ENCODE measurements at places on chromosomes 13 and 19. TPM values are rescaled to one million over a fixed set of nuclear protein-coding genes. Genes with fewer than 3 reads are reported as not detected.

Gene ZNF583
- 1.6 TPM for total RNA-seq

Gene PSG11
- total RNA-seq, result not detected

Gene INAFM1
- 12.7 TPM for total RNA-seq

Gene UPF1
- 87.6 TPM for total RNA-seq

Gene KIR3DL1
- total RNA-seq, result 0.14 TPM

Gene RASIP1
- total RNA-seq, result 0.72 TPM

- H3K27ac ChIP-seq, result peak overlapping the region; percentile 63
- peaks cover 37% of the 10 kb centered on the region for H3K27me3 ChIP-seq
- H3K4me3 ChIP-seq, result peak overlapping the region; percentile 34
- peaks cover 28% of the 10 kb centered on the region for H3K4me1 ChIP-seq
These were observed 1.8 kb upstream of the ANGPTL4 start for GRCh38 chr19:8361921-8362793.

DNA sequence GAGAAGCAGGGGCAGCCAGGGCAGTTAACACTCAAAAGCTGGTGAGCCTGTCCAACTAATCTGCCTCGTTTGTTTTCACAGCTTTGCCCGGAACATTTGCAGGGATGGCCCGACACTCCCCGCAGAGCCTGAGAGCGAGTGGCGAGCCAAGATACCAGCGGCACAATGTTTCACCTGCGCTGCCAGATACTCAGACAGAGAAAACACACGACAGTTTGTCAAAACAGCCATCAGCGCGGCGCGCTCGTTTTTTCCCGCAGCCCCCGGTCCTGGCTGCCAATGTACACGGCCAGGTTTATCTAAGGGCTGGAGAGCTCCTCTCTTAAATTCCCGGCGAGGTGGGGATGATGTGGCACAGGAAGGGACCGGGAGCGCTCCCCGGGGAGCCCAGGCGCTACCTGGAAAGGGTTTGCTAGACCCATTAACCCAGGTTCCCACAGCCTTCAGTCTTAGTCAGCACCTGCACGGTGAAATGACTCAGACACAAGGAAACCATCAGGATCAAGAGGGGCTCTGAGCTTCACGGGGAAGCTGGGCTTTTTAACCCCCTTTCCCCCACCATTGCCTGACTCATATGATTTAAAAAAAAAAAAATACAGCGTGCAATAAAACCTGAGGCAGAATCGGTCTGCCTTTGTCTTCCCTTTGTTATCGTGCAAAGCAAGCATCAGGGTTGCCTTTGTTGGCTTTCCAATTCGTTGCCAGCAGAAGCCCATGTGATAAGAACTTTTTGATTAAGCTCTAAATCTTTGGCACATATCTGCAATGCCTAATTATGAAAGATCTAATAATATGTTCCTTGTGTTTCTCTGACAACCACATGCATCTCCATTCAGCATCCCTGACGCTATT lies 186.2 kb downstream of the EFNB2 start:
- H3K27me3 ChIP-seq, result peaks cover 27% of the 10 kb centered on the region
- H3K4me3 ChIP-seq, result no peak overlapping the region
- H3K36me3 ChIP-seq, result no peaks in the 10 kb centered on the region
- no peak for DNase-seq
- no peak overlapping the region for H3K27ac ChIP-seq

DNA sequence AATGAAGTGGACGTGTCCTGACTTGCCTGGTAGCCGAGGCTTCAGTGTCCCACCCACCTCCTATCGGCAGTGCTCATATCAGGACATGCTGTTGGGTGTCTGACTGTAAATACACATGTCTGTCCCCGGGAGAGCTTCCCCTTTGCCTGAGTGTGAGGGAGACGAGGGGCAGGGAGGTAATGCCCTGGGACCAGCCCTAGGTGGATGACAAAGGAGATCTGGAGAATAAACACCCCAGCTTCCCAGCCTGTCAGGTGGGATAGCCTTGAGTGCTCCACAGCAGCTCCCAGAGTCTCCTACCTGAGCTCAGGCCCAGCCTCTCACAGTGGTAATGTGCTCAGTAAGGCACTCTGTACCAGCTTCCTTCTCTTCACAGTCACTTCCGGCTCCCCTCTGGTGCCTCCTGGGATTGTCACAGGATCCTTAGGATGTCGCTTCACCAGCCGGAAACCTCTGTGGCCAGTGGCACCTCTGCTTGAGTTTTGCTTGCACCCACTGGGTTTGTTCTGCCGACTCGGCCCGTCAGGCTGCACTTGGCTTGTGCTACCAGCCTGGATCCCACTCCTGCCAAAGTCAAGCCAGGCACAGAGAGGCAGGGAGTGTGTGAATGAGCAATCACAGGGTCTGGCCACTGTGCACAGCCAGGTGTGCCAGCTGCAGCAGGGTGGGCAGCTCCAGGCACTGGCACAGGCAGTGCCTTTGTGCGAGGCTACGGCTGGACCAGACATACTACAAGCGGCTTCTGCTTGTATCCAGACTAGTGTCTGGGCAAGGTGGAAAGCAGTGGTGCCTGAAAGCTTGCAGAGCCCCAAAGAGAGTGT lies 54.4 kb upstream of the RGCC start:
- H3K36me3 ChIP-seq, result no peaks in the 10 kb centered on the region
- H3K27ac ChIP-seq, result no peak overlapping the region
- no peak overlapping the region for H3K4me3 ChIP-seq
- no peaks in the 10 kb centered on the region for H3K27me3 ChIP-seq
- no peak for DNase-seq

DNA sequence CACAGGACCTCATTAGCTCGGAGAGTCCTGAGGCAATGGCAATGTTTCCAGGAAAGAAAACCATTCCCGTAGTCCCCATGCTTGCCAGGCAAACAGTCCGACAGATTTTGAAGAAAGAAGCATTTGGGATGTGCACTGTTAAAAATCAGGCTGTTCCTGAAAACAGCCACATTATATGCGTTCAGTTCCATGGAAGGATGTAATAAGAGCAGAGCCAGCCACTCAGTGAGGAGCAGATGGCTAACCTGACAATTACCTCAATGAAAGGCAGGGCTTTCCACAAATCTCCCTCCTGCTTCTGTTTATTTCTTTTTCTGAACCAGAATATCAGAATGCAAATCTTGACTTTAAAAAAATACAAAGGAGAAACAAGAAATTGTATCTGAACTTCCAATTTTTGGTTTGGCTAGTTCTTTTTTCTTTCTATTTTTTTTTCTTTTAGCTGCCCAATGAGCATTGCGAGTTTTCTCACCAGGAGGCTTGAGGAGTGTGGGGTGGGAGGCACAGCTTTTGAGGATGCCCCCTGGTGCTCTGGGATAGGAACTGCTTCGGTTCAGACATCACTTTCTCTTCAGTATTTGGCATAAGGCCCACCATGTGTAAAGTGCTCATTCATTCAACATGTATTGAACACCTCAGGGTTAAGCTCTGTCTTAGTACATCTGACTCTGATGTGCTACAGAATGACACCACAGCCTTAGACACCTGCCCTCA lies 124.2 kb downstream of the TBC1D4 start:
- H3K4me1 ChIP-seq, result peaks cover 30% of the 10 kb centered on the region
- peaks cover 3% of the 10 kb centered on the region for H3K36me3 ChIP-seq
- no peak overlapping the region for H3K4me3 ChIP-seq
- DNase-seq, result peak; percentile 69
- H3K27me3 ChIP-seq, result no peaks in the 10 kb centered on the region
- H3K27ac ChIP-seq, result no peak overlapping the region

DNA sequence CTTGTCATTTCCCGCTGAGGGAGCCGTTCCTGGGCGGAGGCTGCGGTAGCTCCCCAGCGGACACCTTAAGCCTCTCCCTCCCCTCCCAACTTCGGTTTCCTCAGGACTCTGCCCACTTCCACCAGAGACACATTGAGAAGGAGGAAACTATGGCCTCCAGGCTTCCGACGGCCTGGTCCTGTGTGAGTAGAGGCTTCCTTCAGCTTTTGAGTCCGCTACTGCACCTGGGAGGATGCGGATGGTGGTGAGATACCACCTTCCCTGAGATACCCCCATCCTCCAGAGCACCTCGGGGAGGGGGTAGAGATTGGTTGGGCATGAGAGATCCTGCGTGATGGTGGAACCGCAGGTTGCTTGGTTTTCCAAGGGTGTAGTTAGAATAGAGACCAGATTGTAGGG lies 955 bp downstream of the ZNF274 start:
- peaks cover 19% of the 10 kb centered on the region for H3K4me1 ChIP-seq
- peak overlapping the region; percentile 99 for H3K27ac ChIP-seq
- peak overlapping the region; percentile 91 for H3K4me3 ChIP-seq
- H3K36me3 ChIP-seq, result peaks cover 61% of the 10 kb centered on the region

DNA sequence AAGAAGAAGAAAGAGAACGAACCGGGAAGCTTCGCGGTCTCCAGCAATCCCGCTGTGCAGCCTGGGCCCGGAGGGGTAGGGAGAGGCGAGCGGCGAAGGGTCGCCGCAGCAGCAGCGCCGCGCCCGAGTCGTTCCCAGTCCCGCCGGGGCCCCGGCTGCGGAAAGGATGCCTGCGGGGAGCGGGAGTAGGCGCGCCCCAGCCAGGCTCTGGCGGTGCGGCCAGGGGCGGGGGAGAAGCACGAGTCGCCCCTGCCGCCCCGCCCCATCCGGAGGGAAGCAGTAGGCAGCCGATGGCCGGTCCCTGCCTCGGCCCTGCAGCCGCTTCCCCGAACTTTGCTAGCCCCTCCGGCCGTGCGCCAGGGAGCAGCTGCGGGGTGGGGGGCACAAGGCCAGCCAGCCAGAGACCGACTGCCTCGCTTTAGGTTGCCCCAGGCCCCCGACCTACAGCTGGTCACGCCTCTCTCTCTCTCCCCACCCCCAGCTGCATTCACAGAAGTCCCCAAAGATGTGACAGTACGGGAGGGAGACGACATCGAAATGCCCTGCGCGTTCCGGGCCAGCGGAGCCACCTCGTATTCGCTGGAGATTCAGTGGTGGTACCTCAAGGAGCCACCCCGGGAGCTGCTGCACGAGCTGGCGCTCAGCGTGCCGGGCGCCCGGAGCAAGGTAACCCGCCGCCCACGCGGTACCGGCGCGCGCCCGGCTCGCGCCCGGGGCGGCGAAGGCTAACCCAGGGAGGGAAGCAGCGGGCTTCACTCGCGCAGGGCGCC lies 1.1 kb downstream of the VSTM2B start:
- peak; percentile 63 for DNase-seq
- H3K4me3 ChIP-seq, result peak overlapping the region; percentile 29
- H3K27ac ChIP-seq, result no peak overlapping the region
- peaks cover 68% of the 10 kb centered on the region for H3K27me3 ChIP-seq
- H3K36me3 ChIP-seq, result no peaks in the 10 kb centered on the region

DNA sequence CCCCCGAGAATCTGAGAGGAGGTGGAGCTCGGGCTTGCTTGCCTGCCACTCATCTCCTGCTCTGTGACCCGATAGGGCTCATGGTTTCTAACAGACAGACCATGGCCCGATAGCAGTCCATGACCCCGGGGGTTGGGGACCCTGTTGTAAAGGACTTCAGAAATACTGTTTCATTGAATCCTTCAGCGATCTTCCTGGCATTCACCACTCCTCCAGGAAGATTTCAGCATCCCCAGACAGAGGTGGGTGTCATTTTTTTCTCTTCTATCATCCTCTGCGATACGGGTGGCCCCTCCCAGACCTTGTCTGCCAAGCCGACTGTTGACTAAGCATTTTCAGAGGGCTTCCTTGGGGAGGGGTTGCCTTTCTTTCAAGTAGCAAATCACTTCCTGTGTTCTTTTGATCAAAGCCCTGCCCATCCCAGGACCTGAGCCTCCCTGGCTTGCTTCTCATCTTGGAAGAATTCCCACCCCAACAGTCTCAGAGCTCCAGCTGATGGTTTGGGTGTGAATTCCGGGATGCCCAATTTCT lies 1.7 kb downstream of the MYO1F start:
- DNase-seq, result peak; percentile 66
- peak overlapping the region; percentile 80 for H3K4me3 ChIP-seq
- H3K27ac ChIP-seq, result peak overlapping the region; percentile 78

- peak overlapping the region; percentile 38 for H3K27ac ChIP-seq
- no peaks in the 10 kb centered on the region for H3K36me3 ChIP-seq
- no peak overlapping the region for H3K4me3 ChIP-seq
- no peak for DNase-seq
These were observed 5.3 kb upstream of the EPSTI1 start for GRCh38 chr13:42997381-42997780.

GRCh38 chr13:95535243-95535642 lies 17.3 kb upstream of the CLDN10 start:
- H3K27me3 ChIP-seq, result peaks cover 21% of the 10 kb centered on the region
- no peak overlapping the region for H3K4me3 ChIP-seq
- no peaks in the 10 kb centered on the region for H3K36me3 ChIP-seq
- peaks cover 3% of the 10 kb centered on the region for H3K4me1 ChIP-seq

DNA sequence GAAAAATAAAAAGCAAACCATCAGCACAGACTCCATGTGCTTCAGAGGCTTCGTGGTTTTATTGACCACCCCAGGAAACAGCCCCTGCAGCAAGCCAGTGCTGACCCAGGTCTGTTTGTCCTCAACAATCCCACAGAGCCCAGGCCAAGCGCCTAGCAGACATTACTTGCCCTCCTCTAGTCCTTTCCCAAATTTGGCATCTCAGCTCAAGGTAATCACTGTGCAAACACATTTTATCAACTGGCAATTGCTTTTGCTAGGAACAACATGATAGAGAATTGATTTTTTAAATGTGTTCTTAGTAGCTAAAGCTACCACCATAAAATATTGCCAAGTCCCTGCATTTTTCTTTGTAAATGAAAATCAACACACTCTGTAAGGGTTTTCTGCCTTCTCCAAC lies 121.8 kb downstream of the STOML3 start:
- H3K4me1 ChIP-seq, result no peaks in the 10 kb centered on the region
- no peaks in the 10 kb centered on the region for H3K36me3 ChIP-seq
- H3K27ac ChIP-seq, result no peak overlapping the region
- DNase-seq, result no peak
- H3K27me3 ChIP-seq, result peaks cover 13% of the 10 kb centered on the region

GRCh38 chr13:74765955-74766354 lies 631.8 kb upstream of the KLF12 start:
- DNase-seq, result no peak
- no peak overlapping the region for H3K27ac ChIP-seq
- H3K36me3 ChIP-seq, result no peaks in the 10 kb centered on the region
- no peaks in the 10 kb centered on the region for H3K4me1 ChIP-seq
- H3K4me3 ChIP-seq, result no peak overlapping the region
- no peaks in the 10 kb centered on the region for H3K27me3 ChIP-seq

GRCh38 chr13:35804901-35805300 lies 326.3 kb downstream of the DCLK1 start:
- no peaks in the 10 kb centered on the region for H3K27me3 ChIP-seq
- H3K27ac ChIP-seq, result no peak overlapping the region
- H3K36me3 ChIP-seq, result no peaks in the 10 kb centered on the region
- H3K4me3 ChIP-seq, result no peak overlapping the region
- DNase-seq, result no peak
- H3K4me1 ChIP-seq, result no peaks in the 10 kb centered on the region

Measured in activated CD8-positive, alpha-beta T cell treated with anti-CD3 and anti-CD28 coated beads for 36 hours (primary cell).